Psoas muscle (tissue), 8 donors: ENCODE measurements at places on chromosomes 5 and 9.
A peak's percentile ranks its signal among the peaks of the same experiment; 100 is the strongest.

DNA sequence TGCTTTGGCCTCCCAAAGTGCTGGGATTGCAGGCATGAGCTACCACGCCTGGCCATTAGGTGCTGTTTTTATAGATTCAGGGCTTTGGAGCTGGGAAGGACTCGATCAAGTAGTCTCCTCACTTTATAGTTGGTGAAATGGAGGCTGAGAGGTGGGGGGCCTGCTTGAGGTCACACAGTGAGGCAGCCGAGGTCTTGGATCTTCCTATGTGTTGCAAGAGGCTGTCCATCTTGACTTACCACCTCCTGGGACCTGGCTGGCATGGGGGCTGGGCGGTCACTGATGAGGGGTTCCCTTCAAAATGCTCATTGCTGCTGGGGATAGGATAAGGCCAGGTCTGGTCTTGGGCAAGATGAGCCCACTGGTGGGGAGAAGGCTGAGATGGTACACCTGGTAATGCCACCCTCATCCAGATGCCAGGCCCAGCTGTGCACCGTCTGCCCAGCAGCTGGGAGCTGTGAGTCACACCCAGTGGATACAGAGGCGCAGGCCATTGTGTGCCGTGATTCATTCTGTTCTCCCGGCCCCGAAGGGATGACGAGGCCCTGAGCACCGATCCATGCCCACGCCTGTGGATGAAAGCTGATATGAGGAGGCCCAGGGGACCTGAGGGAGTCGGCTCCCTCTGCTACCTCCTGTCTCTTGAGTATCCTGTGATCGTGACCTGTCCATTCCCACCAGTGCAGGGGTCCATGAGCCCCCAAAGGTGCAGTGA lies 10.5 kb upstream of the NDST1 start:
- no peaks in the 10 kb centered on the region for H3K36me3 ChIP-seq
- no peak overlapping the region for H3K4me3 ChIP-seq
- H3K27me3 ChIP-seq: no peaks in the 10 kb centered on the region
- H3K4me1 ChIP-seq: peaks cover 67% of the 10 kb centered on the region
- H3K27ac ChIP-seq: peak overlapping the region; percentile 74

- H3K4me1 ChIP-seq: peaks cover 34% of the 10 kb centered on the region
- no peaks in the 10 kb centered on the region for H3K36me3 ChIP-seq
- no peak overlapping the region for H3K4me3 ChIP-seq
- H3K27ac ChIP-seq: peak overlapping the region; percentile 75
Measured at GRCh38 chr5:145982572-145983318, 46.4 kb downstream of the SH3RF2 start.

GRCh38 chr5:37815913-37816312 lies 23.9 kb downstream of the GDNF start:
- H3K4me1 ChIP-seq: no peaks in the 10 kb centered on the region
- H3K27me3 ChIP-seq: no peaks in the 10 kb centered on the region
- H3K36me3 ChIP-seq: peaks cover 73% of the 10 kb centered on the region
- peak overlapping the region; percentile 38 for H3K27ac ChIP-seq

DNA sequence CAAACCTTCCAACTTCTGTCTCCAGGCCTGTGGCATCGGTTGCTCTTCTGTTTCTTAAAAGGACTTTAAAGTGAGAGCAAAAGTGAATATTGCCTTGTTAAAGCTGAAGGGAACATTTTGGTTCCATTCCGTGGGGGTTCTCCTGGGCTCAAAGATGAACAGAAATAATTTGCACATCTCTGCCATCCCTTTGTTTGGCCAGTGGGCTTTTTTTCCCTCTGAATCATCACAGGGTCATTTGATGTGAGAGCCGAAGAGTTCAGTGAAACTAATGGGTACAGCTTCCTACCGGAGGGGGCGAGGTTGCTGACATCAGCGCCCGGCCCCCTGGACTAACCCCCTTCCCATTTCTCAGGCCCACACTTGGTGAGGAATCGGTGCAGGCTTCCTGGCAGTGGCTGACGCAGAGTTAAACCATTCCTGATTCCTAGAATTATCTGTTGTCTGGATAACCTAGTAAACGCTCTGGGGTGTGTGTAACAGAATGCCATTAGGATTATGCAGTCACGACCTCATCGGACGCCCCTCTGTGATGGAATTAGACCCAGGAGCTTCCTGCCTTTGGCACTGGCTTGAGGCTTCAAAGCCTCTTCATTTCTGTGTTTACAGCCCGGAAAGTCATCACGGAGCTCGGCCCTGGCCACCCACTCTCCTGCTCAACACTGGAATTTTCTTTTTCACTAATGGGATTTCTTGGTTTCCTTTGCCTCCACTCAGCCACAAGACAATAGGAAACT lies 61.6 kb upstream of the RPL26L1 start:
- DNase-seq: peak; percentile 58
- peak overlapping the region; percentile 27 for H3K4me3 ChIP-seq
- H3K36me3 ChIP-seq: no peaks in the 10 kb centered on the region
- H3K4me1 ChIP-seq: peaks cover 65% of the 10 kb centered on the region
- H3K27ac ChIP-seq: peak overlapping the region; percentile 97
- no peaks in the 10 kb centered on the region for H3K27me3 ChIP-seq

- peak overlapping the region; percentile 87 for H3K4me3 ChIP-seq
- H3K27ac ChIP-seq: peak overlapping the region; percentile 94
- no peaks in the 10 kb centered on the region for H3K36me3 ChIP-seq
- no peak for DNase-seq
- H3K27me3 ChIP-seq: no peaks in the 10 kb centered on the region
Measured at GRCh38 chr5:59038798-59039295, 456.0 kb downstream of the RAB3C start.

DNA sequence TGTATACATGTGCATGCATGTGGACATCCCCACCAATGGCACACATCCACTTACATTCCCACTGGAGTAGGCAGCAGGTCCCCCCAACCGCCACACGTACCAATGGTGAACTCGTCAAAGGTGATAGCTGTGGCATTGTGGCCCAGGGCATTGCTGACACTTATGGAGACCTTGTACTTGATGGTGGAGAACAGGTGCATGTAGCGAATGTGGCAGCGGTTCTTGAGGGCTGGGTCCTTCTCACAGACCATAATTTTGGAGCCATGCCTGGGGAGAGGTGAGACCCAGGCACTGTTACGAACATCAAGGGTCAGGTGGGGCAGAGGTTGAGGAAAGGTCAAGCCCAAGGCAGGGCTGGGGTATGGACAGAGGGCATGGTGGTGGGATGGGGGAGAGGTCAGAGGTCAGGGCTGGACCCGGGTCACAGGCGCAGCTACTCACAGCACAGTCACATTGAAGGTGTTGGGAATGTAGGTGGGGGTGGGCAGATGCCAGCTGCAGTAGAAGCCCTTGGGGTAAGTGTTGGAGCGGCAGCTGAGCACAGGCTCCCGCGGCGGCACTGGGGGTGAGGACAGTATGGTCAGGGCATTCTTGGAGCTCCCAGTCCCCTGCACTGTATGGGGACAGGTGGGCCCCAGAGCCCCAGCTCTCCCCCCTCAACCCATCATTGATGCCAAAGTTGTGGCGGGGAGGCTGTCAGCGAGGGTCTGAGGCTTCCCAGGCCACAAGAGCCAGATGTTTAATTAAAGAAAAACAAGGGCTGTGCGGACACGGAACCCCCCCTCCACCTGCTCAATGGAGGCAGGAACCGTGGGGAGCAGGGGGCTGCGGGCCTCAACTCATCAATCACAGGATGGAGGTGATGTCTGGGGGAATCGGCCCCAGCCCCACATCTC lies 31.9 kb downstream of the CNTFR start:
- H3K27ac ChIP-seq: peak overlapping the region; percentile 96
- H3K4me1 ChIP-seq: peaks cover 63% of the 10 kb centered on the region
- no peak overlapping the region for H3K4me3 ChIP-seq
- DNase-seq: no peak
- peaks cover 16% of the 10 kb centered on the region for H3K36me3 ChIP-seq
- H3K27me3 ChIP-seq: no peaks in the 10 kb centered on the region
